Iris pigment epithelial cell (primary cell): ENCODE measurements at places on chromosomes 1 and 21.
A peak's percentile ranks its signal among the peaks of the same experiment; 100 is the strongest.

DNA sequence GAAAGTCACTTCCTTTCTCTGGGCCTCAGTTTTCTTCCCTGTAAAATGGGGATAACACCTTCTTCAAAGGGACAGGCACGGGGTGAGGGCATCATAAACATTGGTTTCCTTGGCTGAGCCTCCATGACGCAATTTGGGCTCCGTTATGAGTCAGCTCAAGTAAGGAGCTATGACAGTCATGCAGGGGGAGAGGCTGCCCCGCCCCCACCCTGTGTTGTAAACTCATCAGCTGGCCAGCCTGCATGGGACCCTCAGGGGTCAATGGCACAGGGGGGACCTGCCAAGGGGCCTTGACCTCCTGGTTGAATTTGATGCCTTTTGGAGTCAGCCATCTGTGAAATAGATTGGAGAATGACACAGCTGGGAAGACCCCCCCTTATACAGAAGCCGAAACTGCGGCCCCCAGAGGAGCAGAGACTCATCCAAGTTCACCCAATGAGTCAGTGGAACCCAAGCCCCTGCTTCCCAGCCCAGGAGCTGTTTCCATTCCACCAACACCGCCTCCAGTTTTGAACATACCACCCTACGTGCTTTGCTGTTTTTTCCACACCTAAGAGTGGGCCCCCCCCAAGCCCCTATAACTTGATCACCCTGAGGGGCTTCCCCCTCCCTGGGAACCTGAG lies 36.8 kb upstream of the RUNX3 start:
- DNase-seq: peak; percentile 87

GRCh38 chr21:14321042-14321441 lies 61.9 kb downstream of the HSPA13 start:
- peak; percentile 34 for DNase-seq

DNA sequence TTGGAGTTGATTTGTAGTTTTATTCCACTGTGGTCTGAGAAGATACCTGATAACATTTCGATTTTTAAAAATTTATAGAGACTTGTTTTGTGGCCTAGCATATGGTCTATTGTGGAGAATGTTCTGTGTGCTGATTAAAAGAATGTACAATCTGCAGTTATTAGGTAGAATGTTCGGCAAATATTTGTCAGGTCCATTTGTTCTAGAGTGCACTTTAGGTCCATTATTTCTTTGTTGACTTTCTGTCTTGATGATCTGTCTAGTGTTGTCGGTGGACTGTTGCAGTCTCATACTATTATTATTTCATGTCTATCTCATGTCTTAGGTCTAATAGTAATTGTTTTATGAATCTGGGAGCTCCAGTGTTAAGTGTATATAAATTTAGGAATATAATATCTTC lies 116.8 kb downstream of the NME7 start:
- no peak for DNase-seq

DNA sequence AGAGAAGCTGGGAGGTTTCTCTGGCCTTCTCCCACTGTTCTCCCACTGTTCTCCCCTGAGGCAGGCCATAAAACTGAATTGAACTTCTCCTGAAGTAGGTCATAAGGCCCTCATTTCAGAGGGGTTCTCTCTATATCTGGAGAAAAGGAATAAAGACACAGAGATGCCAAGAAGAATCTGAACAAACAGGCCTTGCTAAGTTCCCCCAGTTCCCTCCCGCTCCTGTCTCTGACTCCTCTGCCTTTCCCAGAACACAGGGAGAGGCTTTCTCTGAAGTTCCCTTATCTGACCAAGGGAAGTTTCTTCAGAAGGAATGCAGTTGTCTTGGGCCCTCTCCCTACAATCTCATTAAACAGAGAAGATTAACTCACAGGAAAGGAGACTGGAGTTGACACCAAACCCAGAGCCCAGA lies 83.4 kb downstream of the SLC16A1 start:
- peak; percentile 52 for DNase-seq

- peak; percentile 14 for DNase-seq
These were observed 295.2 kb downstream of the HLX start for GRCh38 chr1:221174330-221174993.

DNA sequence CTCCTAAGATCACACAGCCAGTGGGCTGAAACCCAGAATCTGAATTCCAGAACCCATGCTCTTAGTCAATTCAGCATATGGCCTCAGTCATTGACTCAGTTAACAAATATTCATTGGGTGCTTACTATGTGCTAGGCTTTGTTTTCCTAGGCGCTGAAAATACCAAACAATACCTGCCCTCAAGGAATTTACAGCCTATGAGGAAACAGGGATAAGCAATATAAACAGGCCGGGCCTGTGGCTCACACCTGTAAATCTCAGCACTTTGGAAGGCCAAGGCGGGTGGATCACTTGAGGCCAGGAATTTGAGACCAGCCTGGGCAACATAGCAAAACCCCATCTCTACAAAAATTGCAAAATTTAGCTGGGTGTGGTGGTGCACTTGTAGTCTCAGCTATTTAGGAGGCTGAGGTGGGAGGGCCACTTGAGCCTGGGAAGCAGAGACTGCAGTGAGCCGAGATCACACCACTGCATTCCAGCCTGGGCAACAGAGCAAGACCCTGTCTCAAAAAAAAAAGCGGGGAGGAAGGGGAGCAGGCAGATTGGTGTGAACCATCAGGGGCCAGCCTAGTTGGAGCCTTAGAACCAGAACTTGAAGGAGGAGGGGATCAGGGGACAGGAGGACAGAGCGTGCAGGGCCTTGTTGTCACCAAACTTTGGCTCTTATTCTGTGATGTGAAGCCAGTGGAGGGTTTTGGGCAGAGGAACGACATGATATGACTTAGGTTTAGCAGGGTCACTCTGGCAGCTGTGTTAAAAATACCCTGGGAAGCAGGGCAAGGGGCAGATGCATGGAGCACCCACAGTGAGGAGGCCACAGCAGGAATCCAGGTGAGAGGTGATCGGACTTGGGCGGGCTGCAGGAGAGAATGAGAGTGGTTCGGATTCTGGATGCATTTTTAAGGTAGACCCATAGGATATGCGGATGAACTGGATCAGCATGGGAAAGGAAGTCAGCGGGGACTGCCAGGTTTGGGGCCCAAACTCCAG lies 5.8 kb downstream of the TINAGL1 start:
- DNase-seq: no peak

DNA sequence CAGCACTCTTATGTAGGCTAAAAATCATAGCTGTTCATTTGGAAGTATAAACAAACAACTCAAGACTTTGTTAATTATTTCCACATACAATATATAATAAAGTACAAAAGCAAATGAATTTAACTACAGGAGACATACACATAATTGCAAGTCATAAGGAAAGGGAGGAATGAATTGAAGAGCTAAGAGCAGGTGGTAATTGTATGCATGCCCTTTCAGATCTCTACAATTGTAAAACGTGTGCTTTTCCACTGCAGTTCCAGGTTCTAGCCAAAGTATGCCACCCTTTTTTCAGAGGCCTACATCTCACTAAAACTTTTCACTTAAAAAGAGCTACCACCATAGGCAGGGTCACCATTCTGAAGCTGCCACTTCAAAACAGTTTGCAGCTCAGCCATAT lies 42.8 kb upstream of the HP1BP3 start:
- DNase-seq: no peak

- DNase-seq: no peak
These were observed 24.9 kb downstream of the RAP1A start for GRCh38 chr1:111644506-111644905.

- no peak for DNase-seq
These were observed 249.9 kb downstream of the TNR start for GRCh38 chr1:175493321-175494010.

DNA sequence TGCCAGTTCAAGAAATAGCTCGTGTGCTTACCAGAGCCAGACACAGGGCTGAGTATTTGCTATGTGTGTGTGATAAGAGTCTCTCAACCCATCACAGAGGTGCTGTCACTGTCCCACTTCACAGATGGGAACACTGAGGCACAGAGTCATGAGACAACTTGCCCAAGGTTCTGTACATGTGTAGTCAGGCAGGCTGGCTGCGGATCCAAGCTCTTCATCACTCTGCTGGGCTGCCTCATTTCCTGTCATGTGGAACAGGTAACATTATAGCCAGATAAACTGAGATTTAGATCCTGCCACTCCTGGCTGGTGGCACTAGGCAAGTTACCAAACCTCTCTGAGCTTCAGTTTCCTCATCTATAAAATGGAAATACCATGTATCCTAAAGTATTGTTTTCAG lies 77.8 kb downstream of the ITPKB start:
- no peak for DNase-seq

DNA sequence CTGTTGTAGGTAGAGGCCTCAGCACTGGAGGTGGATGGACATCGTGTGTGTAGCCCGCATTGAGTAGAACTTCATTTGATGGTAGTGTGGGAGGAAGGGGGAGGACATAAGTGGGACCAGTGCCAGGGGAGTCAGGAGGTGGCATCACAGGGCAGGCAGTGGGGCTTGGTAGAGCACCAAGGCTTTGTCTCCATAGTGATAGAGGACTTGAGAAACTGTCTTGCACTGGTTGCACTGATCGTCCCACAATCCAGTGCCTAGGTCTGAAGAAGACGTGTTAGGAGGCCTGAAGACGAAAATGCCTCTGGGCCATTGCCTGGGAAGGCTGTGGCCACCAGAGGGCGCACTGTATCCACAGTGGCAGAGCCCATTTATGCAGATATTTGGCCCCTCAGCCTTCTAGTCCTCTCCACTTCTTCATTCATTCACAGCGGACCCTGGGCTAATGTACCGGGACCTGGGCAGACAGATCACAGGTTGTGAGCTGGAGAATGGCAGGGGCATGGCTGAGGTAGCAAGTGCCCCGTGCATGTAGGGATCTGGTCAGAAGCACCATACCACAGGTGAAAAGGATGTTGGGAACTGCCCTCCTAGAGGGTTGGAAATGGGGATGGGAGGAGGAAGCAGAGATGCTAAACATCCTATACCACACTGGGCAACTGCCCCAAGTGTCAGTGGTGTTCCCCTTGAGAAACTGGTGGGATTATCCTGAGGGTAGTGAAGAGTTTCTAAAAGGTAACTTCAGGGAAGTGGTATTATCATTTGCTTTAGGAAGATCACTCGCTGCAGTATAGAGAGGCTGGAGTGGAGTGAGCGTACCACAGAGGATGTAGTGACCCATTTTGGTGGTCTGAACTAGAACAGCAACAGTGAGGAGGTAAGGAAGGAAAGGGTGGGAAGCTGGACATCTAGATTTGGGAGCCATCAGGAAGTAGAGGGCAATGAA lies 95.3 kb downstream of the PIK3R3 start:
- peak; percentile 77 for DNase-seq

DNA sequence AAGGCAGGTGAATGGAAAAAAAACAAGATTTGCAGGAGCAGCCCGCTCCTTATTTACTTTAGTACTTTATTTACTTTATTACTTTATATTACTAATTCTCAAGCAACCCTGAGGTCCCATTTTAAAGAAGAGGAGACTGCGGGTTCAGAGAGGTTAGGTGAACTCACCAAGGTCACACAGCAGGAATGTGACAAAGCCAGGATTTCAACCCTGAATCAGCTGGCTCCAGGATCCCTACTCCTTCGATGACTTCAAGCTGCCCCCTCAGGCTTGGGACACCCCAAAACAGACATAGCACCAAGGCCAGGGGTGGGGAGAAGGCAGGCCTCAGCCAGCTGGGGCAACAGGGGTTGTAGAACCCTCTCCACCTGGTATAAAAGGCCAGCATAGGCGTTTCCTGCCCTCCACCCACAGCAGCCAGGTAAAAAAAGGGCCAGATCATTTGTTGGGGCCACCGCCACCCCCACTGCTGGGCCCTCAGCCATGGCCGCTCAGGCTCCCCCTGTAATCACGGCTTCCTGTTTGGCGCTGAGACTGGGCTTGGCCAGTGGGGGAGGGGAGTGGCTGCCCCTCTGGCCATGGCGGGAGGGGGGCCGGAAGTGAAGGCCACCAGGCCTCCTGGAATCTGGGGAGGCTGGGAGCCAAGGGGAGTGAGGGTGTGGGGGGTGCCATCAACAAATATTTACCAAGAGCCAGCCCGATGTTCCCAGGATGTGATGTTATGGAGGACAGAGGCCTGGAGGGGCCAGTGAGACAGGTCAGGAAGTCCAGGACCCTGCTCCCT lies 6.6 kb downstream of the SDC3 start:
- DNase-seq: peak; percentile 23

DNA sequence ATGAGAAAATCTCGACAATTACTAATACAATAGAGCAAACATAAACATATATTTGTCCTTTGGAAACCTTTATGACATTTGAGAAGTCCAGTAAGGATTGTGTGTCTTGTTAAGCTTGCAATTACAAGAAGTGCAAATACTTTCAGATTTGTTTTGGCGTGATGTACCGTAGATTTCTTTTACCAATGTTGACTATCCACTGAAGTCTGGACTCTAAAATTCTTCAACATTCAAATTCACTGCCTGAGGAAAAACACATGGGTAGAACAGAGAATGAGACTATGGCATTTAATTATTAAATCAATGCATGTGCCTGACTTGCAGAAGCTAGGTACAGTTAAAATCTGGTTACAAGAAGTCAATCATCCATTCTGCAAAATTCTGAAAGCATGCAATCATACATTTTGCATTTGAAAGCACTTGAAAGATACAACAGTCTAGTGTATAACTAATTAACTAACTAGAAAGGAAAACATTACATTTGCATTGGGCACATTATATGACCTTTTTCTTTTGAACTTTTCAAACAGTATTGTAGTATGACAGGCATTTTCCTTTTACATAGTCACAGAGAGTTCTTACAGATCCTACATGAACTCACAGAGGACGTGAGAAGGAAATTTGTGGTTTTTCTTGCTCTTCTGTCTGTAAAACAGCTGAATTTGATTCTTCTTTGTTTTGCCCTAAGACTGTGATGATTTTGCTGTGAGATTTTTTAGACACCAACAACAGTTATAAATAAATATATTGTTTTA lies 511.1 kb upstream of the ADGRL4 start:
- DNase-seq: no peak

DNA sequence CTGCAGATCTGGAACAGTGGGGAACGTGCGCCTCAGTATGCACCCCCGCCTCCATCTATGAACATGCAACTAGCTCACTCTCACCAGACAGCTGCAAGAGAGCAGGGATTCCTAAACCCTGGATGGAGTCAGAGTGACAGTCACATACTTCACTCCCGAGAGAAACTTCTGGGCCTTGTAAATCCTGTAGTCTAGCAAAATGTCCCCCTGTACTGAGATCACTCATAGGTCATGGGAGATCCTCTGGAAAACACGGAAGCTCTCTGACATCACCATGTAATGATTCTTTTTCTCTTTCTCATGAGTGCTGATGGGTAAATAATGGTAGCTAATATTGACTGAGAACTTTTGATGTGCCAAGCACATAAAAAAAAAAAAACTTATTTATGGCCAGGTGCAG lies 23.4 kb upstream of the TARDBP start:
- no peak for DNase-seq

DNA sequence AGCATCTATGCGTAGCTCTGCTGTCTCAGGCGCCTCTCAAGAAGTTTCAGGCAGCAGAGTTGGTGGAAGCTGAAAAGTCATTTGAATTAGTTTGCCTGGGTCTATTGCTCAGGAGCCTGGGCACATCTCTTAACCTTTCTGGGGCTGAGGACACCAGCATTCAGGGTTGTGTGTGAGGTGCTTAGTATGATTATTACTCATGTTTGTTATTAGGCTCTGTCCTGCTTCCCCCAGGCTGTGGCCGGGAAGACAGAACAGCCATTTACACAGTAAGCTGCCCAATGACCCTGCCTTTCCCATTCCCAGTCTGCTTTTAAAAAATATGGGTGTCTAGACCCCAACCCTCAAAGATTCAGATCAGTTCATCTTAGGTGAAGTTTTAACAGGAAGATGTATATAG lies 53.9 kb upstream of the CACNA1E start:
- DNase-seq: no peak
